ENCODE measurements at places on chromosomes 2 and 18.

DNA sequence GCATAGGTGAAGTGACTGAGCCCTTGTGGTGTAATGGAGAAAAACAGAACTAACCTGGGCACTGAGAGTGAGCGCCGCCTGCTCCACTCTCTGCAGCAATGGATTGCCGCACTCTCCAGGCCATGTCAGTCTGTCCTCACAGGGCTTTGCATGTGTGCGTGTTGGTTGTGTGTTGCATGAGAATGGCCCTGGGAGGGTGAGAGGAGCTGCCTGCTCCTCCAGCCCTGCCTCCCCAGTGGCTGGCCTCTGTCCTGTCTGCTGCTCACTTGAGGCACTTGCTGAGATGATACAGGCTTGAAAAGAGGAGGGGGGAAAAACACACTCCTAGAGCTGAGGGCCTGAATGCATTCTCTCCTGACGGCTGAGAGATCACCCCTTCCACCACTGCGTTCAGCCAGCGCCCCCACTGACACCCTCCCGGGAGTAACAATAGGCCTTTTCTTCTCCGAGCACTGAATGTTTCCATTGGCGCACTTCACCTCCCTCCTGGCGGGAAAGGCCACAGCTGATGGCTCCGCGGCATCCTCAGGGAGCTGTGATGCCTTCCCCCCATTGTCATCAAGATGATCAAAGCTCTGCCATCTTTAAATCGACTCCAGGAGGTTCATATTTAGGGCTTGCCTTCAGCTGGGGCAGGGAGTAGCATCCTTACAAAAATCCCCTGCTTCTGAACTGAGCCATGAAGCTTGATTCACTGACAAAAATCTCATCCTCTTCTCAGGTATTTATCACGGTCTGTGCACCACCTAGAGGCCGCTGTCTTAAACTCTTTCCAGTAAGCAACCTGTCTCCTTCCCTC, 49.9 kb upstream of the DAPL1 start:
- peak; percentile 26 for DNase-seq

DNA sequence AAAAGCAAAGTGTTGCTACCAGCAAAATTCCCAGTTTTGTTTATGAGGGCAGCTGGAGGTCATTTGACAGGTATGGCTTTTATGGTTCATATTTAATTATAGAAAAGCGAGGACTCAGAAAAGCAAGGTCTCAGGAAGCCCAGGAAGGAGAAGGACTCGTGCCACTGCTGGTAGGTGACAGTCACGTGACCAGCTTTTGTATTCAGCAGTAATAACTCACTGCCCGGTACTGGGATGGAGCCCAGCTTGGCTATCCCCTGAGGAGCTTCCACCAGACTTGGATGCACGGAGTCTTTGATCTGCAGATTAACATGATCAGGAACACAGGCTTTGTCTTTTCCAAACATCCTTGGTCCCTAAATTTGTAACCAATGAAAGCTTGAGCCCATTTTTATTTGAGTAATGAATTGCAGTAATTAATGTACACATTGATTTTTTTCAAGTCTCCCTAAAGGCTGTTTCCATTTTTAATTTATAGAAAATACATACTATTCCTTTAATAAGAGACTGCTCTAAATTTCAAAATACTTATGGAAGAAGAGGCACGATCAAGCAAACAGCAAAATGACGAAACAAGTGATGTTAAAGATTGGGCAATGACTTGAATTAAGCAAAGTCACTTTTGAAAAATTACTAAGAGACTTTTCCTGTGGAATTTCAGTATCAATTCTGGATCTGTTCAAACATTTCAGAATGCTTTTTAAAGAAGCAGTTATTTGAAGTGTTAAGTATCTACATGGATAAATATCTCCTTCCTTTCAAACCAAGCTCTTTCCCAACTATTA, 251.7 kb upstream of the HNRNPA3 start:
- DNase-seq, result no peak

- DNase-seq, result peak; percentile 37
Observed at GRCh38 chr18:616380-616995, 19.7 kb downstream of the CLUL1 start.

- peak; percentile 32 for DNase-seq
Observed at GRCh38 chr2:36785179-36785795, 88.8 kb downstream of the VIT start.

- no peak for DNase-seq
Observed at GRCh38 chr2:25420820-25421237, 79.1 kb upstream of the DNMT3A start.

DNA sequence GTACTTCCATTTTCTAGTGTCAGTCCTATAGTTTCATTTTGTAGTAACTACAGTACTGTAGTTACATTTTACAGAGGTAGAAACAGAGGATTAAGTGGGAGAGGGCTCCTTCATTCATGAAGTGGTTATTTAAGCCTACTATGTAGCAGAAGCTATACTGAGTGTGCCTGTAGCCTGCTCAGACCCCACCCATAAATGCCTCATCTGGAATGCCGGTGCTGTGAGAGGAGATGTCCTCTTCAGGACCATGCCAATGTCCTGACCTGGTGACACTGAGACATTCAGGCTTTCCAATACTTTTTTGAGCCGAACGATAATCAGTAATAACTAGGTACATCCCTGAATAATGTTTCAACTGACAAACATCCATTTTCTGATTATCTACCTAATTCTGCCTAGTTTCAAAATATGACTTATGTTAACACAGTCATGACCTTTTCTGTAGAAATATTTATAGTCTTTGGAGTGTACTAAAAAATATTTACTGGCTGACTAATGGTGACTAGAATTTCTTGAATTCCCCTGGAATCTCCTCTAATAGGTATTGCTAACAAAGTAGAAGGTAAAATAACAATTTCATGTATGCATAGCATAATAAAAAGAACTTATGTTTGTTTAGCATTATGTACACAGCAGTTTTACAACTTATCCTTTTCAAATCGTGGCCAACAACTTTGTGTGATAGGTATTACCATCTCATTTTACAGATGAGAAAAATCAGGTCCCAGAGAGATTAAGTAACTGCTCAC, 10.2 kb upstream of the ARHGAP28 start:
- DNase-seq, result no peak

GRCh38 chr18:59048378-59048777, 91.3 kb upstream of the SEC11C start:
- DNase-seq, result no peak

DNA sequence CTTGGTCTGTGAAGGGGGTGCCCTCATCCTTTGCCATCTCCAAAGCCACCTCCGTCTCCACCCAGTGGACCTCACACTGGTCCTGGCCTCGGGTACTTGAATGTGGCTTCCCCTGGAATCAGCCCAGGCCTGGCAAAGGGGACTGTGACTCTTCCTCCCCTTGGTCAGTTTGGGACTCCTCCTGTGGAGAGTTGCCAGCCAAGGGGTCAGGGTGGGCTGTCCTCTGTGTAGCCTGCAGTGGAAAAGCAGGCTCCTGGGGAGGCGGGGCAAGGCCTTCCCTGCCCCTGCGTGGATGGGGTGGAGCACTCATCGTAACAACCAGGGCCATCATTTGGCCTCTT, 59.8 kb downstream of the INHBB start:
- no peak for DNase-seq

- DNase-seq, result peak; percentile 79
Observed at GRCh38 chr18:64405161-64405560, 256.3 kb upstream of the LINC00305 start.

- DNase-seq, result no peak
Observed at GRCh38 chr2:229314117-229314516, 43.0 kb upstream of the PID1 start.

- DNase-seq, result no peak
Observed at GRCh38 chr2:45102579-45103117, 93.4 kb upstream of the SIX2 start.

GRCh38 chr2:217790681-217791392, 212.0 kb downstream of the TNS1 start:
- DNase-seq, result no peak

DNA sequence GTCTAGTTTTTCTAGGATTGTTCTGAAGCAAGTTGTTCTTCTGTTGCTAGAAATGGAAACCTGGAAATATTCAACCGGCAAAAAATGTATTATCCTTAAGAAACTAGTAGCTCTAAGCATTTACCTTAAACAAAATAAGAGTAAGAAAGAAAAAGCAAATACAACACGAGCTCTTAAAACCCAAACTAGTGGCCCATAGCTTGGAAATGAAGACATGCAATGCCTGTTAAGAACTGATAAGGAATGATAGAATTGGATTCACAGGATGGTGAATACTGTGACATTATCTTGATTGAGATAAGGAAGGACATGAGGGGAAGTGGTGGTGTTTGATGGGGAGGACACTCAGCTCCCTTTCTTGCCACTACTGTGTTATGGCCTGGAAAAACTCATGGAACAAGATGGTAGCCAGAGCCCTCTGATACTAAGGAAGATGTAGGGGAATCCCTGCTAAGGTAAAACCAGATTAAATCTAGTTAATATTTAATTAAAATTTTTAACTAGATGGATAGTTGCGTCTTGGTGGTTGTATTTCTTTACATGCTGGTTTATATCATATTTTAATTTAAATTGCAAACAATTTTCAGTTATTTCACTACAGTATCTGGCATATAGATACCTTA, 193.8 kb downstream of the LPIN1 start:
- no peak for DNase-seq

GRCh38 chr2:105732955-105733607, 11.6 kb upstream of the NCK2 start:
- DNase-seq, result no peak

DNA sequence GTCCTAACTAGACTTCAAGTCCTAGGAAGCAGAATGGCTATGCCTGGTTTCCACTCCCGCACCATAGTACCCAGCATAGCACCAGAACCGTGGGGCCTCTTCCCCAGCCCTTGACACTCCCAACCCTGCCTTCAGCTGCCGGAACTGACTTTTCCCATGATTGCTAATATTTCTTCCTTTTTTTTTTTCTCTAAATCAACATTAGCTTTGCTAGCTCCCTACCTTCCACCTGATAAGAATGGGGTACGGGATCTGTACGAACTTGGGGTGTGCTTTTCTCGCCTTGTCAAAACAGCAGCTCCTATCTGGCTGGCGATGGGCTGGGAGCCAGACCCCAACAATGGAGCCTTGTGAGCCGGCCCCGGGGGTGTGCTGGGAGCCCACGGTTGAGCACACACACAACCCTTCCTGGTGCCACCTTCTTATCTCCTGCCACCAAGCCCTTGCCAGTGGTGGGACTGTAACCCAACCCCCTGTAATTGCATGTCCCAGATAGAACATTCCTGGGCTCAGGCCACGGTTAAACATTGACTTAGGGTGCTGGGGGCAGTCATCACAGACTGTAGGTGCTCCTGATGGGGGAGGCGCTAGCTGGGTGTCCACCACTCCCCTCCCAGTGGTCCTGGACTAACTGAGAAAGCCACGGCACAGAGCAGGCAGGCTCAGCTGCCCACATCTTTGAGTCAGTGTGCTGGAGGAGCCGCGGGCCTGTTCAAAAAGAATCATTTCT, 213.0 kb upstream of the HAAO start:
- no peak for DNase-seq

- DNase-seq, result no peak
Observed at GRCh38 chr2:205364261-205364660, 318.0 kb upstream of the NRP2 start.

DNA sequence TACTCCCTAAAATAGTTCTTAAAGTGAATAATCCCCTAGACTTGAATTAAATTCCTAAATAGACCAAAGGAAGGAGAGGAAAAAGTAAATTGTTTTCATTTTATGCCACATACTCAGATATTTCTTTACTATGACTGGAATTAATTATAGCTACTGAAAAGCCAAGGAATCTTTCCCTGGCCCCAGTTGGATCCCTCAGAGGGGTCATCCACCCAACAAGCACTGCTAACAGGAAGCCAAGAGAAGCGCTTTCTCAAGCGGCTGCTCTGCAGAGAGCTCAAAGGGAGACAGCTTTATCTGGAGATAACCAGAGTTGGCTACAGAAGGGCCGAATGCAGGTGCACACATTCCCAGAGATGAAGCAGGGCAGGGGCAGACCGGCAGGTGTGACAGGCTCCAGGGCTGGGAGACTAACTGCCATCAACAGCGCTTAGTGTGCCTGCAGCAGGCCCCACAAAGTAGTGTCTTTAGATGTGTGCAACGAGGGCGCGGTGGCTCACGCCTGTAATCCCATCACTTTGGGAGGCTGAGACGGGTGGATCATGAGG, 51.1 kb downstream of the POLR1A start:
- DNase-seq, result peak; percentile 68

DNA sequence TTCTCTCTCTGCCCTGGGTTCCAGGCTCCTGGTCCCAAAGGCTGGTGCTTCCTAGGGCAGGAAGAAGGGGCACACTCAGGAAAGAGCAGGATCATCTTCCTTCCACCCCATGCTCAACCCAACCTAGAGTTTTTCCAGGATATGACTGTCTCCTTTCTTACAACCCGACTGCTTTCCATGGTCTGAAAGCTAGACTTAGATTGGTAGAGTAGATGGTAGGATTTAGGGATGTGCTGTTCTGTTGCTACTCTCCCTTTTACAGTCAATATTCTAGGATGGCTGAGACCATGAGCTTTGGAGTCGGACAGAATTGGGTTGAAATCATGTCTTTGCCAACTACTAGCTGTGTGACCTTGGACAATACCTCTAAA, 45.9 kb upstream of the IGFBP5 start:
- no peak for DNase-seq

DNA sequence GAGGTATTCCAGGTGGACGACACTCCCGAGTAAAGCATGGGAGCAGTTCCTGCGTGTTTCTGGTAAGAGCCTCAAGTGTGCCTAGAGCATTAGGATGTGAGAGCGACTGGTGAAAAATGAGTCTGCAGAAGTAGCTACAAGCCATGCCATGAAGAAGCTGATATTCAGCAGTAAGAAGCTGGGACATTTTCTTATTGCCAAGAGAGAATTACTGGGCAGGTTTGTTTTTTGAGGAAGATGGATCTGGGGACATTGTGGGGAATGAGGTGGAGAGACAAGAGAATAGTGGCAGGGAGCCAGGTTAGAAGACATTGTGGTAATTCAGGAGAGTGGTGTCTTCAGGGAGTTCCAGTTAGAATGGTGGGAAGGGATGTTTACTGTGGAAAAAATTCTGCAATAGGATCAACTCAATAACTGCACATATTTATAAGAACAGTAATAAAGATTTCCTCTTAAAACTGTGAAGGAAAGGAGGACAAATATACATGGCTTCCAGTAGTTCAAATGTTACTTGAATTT, 38.2 kb downstream of the CRIM1 start:
- DNase-seq, result no peak

- DNase-seq, result no peak
Observed at GRCh38 chr2:157899125-157899839, 23.2 kb upstream of the ACVR1 start.

- DNase-seq, result no peak
Observed at GRCh38 chr2:204205082-204205481, 268.5 kb downstream of the ICOS start.

- no peak for DNase-seq
Observed at GRCh38 chr18:50405582-50406271, 30.9 kb downstream of the SKA1 start.

- DNase-seq, result no peak
Observed at GRCh38 chr2:96530144-96530430, 6.5 kb upstream of the ARID5A start.

- no peak for DNase-seq
Observed at GRCh38 chr2:220893411-220893810, 678.7 kb downstream of the EPHA4 start.

- DNase-seq, result no peak
Observed at GRCh38 chr2:181454686-181455450, 2.3 kb upstream of the ITGA4 start.
